ENCODE measurements at places on chromosomes 4 and X.

DNA sequence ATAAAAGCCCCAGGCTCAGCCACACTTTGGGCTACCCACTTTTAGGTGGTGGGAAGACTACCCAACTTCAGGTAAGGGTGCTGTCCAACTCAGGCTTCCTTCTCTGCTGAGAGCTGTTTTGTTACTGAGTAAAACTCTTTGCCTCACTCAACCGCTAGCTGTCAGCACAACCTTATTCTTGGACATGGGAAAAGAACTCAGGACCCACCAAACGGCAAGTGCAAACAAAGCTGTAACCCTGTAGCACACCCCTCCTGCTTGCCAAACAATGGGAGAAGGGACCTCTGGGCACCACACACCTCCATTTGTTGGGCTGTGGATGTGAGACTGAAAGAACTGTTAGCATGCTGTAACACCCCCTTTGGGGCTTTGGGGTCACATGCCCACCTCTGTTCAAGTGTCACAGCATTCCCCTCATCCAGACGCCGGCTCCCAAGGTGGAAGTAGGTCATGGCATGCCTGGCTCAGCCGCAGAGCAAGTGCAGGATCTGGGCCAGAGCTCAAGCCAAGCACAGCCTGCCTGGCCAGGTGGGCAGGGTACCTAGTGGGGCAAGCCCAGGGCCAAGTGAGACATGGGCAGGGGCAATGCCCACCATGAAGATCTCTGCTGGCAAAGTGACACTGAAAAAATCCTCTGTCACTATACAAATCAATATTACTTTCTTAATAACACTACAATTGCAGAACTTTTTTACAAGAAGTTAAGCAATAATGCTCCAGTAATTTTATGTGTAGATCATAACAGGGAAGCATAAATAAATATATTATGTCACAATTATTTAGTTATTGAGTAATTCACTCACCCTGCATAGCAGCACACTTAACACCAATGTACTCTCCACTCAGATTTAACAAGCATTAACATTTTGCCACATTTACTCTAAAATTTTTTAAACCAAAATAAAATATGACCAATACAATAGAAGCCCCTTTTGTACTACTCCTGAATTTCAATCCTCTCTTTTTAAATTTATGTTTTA, 107.2 kb downstream of the TBCK start:
- DNase-seq: no peak

DNA sequence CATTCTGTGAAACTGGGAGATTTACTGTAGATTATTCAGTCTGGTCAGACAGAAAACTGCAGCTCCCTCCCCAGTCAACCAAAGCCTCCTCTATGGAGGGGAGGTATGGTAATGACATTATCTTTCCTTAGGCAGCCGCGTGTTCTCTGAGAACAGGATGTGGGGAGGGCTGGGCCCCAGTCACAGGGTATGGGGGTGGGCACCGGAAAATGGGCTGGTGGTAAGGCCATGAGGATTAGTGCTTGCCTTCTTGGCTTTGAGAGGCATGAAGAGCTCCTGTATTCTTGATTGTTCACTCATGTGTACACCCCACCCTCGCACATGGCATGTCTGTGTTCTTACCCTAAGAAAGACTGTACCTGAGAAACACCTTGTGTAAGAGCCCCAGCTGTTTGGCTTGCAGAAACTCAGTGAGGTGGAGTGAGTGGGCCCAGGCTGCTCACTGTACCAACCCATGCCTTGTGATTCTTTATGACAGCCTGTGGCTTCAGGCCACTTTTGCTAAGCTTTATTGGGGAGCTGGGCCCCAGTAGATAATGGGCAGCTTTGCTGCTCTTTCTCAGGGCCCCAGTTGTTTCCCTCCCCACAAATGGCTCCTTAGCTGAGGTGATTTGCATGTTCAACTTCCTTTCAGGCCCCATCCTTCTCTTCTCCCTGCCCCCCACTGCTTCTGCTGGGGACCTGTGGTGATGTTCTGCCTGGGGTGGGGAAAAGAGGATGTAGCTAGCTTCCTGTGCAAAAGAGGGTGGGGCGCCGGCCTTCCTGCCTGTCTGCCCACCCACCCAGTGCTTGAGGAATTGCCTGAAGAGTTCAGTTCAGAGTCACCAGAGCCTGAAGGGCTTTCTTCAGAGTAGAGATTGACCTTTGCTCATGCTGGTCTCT, 30.7 kb downstream of the MSN start:
- no peak for DNase-seq

DNA sequence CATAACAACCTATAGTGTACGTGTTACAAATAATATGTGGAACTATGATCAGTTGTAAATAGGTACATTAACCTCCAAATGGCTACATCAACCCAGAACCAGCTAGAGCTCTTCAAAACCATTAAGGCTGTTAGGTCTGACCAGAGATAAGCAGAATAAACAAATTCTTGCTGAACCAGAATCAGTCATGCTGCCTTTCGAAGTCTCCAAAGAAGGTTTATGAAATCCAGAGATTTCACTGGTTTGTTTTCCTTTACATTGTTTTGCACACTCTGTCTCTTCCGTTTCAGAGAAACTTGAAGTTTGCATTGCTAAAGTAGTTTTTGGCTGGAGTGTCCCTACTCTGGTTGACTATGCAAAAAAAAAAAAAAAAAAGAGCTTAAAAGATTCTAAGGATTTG, 177.3 kb upstream of the SLIT2 start:
- DNase-seq: peak; percentile 35

- DNase-seq: no peak
These were observed 77.5 kb downstream of the UCHL1 start for GRCh38 chr4:41334182-41334581.

DNA sequence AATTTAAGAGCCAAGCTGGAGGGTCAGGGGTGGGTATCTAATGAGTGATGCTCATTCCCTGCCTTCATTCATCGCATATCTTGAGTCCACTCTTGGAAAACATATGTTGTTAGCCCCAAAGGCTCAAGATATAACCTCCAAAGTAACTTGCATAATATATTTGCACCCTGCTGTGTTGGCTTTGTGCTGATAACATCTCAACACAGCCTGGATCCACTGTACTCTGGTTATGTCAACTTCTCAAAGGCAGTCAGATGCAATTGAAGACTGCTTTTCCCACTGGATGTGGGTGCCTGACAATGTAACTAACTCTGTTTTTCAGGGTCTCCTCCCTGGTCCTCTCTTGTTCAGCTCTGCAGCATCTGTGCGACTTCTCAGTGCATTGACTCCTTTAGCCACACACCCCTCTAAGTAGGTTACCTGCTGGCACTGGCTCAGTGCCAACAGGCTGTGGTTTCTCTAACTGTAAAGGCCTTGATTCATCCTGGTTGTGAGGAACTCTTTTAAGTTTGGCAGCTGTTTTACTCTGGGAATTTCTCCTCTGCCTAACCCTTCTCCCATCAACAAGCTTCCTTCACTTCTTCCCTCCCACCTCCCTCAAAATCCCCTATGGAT, 28.1 kb downstream of the SLC16A2 start:
- DNase-seq: no peak

DNA sequence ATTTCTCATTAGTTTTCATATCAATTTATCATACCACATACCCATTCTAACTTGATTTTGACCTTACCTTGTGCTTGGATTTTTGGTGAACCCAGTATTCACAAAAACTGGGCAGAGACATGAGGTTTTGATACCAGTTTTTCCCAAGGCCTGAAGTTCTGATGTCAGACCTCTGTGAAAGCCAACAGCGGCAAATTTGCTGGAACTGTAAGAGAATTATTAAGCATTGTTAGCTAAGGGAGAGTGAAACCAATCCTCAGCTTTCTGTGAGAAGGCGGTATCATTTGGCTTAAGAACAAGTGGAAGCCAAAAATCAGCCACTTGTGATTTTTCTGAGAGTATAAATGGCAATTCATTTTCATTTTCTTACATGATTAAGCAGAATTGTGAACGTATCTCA, 8.9 kb downstream of the HSD17B13 start:
- no peak for DNase-seq

GRCh38 chrX:55715847-55716246, 1.7 kb upstream of the RRAGB start:
- no peak for DNase-seq

- no peak for DNase-seq
These were observed 171.1 kb downstream of the HHIP start for GRCh38 chr4:144817081-144817480.

DNA sequence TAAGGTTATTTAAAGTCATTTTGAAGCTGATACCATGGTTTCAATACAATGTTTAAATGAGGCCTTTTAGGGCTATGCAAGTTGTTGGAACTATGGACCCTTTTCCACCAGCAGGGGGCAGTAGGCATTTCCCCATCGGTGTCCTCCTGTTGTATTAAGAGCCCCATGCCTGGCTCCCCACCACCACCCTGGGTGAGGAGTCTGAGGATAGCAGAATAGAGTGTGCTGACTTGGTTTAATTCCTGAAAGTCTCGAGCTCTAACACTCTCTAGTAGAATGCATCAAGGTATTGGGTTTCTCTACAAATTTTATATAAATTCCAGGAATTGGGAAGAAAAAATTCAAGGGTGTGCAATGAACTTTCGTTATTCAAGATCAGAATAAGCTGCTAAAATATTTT, 234.8 kb upstream of the JADE1 start:
- DNase-seq: peak; percentile 93

DNA sequence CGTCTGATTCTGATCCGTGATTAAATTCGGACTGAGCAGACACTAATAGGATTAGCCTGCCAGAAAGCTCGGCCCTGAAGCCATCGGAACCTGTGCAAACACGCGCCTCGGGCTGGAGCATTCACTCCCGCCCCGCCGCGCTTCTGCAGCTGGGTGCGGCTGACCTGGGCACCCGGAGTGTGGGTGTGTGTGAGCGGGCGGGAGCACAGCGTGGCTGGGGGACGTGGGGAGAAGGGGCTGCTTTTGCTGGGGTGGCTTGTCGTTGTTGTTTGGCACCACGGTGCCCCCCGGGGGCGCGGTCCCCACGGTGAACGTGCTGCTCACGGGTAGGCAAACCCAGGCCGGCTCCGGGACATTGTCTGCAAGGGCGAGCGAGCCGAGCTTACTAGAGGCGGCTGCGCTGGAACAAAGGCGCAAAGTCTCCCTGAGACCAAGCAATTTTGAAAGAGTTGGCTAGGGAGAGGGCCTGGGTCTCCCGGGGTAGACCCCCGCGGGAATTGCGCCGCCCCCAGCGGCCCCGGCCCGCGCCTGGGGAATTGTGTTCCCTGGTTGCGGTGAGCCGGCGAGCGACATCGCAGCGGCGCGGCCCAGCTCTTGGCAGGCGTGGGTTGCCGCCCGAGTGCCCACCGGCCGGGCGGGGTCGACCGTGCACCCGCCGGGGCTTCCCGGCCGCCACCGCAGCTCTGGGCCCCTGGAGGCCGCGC, 1.4 kb downstream of the MAMLD1 start:
- DNase-seq: no peak
